NCI-H510A (cell line): ENCODE measurements at places on chromosomes 13 and 19.

DNA sequence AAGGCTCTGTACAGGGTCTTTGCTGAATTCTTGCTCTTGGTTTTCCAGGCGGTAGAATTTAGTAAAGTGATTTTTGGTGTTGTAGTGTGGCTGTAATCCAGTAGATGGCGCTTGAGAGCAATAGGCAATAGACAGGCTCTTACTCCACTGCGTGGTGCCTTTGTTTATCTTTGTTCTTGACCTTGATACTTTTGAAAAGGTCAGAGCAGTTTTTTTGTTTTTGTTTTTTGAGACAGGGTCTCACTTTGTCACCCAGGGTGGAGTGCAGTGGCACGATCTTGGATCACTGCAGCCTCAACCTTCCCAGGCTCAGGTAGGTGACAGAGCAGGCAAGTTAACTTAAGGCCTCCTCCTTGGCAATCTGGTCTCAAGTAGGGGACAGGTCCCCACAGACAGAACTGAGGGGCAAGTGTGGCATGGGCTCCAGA lies 12.2 kb upstream of the LILRA5 start:
- no peak for DNase-seq

DNA sequence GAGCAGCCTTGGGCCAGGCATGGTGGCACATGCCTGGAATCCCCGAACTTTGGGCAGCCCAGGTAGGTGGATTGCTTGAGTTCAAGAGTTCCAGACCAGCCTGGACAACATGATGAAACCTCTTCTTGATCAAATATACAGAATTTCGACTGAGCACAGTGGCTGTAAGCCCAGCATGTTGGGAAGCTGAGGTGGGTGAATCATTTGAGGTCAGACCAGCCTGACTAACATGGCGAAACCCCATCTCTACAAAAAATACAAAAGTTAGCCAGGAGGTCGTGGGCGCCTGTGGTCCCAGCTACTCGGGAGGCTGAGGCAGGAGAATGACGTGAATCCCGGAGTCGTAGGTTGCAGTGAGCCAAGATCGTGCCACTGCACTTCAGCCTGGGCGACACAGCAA lies 8.0 kb upstream of the NLRP7 start:
- no peak for DNase-seq

DNA sequence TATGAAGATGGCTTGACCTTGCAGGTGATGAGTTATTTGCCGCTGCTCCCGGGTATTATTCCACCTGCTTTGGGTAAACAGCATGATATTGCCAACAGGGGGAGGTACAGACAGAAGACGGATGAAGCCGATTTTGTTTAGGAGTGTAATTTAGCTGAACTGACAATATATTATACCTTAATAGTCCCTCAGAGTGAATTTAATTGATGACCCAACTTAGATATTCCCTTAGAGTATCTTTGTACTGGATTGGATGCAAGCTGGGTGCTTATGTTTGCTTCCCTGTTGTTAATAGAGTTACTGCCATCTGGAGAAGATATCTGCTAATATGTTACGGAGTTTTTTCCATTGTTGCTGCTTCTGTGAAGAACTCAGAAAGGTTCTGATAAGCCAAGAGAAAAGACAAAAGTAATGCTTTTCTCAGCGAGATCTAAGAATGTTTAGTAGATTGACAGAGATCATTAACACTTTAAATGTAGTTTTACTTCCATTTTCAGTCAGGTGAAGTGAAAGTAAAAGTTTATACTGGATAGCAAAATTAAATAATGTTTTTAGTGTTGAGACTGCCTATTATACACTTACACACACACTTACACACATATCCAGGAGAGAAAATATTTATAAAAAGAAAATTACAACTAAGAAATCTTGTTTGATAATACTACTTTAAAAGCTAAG lies 2220.8 kb upstream of the PCDH20 start:
- no peak for DNase-seq

GRCh38 chr13:34634448-34634847 lies 307.6 kb upstream of the NBEA start:
- no peak for DNase-seq

DNA sequence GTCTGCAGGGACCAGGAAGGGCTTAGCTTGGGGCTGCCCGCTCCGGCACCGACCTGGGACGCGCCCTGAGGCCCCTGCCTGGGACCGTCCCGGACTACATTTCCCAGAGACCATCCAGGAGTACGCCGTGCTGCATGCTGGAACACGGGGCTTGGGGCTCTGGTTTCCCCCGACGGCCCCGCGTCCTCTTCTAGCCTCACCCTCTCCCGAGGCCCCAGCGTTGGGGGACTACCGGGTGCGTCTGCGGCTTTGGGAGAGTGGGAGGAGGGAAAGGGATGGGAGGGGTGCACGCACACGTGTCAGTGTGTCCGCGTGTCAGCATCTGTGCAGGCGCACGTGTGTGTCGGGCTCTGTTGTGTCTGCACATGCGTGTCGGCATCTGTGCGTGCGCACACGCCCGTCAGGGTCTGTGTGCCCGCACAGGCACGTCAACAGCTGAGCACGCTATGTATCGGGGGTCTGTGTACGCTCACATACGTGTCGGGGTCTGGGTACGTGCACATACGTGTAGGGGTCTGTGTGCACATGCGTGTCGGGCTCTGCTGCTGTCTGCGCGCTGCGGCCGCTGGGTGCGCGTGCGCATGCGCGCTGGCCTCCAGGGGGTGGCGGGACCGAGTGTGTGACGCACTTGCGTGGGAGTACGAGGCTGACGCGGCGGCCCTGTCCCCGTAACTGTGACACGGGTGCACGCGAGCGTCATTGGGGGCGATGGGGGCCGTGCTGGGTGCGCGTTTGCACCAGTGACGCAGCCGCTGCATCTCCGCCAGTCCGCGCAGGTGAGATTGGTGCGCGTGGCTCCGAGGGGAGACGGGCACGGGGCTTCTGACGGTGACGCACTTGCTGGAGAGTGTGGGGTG lies at the start of gene ZNF331:
ZNF331 (plus strand) TSS at position 625 of the 857 bp plus-strand sequence. CDS start 31,232 bp downstream, outside the sequence.
- DNase-seq: no peak

- DNase-seq: no peak
These were observed 19.3 kb upstream of the ZNF888 start for GRCh38 chr19:52942386-52943133.

DNA sequence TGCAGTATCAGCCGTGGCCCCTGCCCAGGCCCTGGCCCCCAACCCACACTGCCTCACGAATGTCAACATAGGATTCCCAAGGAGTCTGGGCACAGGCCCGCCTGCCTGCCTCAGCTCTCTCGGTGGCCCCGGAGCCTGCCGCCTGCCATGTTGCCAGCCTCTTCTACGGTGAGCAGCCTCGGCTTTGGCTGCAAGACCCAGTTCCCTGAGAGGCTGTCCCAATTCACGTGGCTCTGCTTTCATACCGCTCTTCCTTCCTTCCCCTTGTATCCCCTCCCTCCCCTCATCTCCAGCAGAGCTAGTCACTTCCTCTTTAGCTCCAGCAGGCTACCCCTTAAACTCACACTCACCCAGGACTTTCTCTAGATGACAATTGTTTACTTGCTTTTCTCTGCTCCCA lies 42.7 kb downstream of the SERP2 start:
- no peak for DNase-seq

DNA sequence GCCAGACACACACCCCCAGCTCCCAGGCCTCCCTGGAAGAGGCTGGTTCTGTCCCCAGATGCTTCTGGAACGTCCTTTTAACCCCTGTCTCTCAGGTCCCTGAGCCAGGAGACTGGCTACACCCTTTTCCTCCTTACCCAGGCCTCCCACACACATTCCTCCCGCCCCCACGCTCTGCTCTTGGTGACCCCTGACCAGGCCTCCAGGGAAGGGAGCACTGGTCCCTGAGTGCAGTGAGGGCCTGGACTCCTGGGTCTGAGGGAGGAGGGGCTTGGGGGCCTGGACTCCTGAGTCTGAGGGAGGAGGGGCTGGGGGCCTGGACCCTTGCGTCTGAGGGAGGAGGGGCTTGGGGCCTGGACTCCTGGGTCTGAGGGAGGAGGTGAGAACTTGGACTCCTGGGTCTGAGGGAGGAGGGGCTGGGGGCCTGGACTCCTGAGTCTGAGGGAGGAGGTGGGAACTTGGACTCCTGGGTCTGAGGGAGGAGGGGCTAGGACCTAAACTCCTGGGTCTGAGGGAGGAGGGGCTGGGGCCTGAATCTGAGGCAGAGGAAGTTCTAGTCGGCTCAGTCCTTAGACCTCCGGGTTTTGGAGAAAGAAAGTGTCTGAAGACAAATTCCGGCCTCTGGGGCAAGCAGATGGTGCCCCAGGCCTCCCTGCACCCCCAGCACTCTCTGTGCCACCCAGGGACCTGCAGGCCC lies 527 bp downstream of the KLK6 start:
- DNase-seq: no peak

DNA sequence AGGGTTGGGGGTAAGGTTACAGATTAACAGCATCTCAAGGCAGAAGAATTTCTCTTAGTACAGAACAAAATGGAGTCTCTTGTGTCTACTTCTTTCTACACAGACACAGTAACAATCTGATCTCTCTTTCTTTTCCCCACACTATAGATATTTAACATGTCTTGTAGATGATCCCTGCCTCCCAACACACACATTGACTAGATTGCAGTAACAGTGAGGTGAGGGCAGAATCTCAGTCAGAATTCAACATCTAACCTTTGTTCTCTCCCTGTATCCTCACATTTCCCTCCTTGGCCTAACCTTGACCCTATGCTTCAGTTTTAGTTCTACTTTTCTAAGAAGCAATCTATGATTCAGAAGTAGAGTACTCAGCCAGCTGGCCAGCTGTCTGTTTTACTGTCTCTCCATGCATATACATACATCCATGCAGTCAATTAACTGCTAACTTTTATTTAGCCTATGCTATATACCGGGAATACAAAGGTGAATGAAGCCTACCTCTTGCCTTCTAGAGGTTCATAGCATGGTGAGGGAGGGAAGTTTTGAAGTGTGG lies 18.1 kb downstream of the DNAJC15 start:
- no peak for DNase-seq

GRCh38 chr13:113514847-113515246 lies 24.3 kb upstream of the DCUN1D2 start:
- DNase-seq: no peak

GRCh38 chr13:28621449-28621848 lies 37.5 kb upstream of the POMP start:
- no peak for DNase-seq

- DNase-seq: no peak
These were observed 50.0 kb downstream of the FRY start for GRCh38 chr13:32081591-32081990.

GRCh38 chr13:64553411-64554129 lies 2676.6 kb downstream of the PCDH9 start:
- DNase-seq: no peak

- DNase-seq: no peak
These were observed 370.7 kb downstream of the COG6 start for GRCh38 chr13:40026174-40026585.
